ENCODE measurements at places on chromosomes 11 and 22. TPM values are rescaled to one million over a fixed set of nuclear protein-coding genes. Genes with fewer than 3 reads are reported as not detected.

The OSBPL5 gene
- 42.9 TPM for total RNA-seq

The APOL4 gene
- total RNA-seq = not detected

The SPTBN2 gene
- total RNA-seq = 0.07 TPM

GRCh38 chr11:2301631-2302305 is at the start of the genes C11orf21 and TSPAN32:
C11orf21 (minus strand) TSS chr11:2301918; CDS start chr11:2301808, 110 bp downstream.
TSPAN32 (plus strand) TSS chr11:2302013; CDS start chr11:2302150, 137 bp downstream.
- H3K27me3 ChIP-seq = peaks cover 8% of the 10 kb centered on the region
- H3K4me1 ChIP-seq = peaks cover 14% of the 10 kb centered on the region
- H3K36me3 ChIP-seq = no peaks in the 10 kb centered on the region
- H3K4me3 ChIP-seq = no peak within 1 kb of the TSS
- no peak within 1 kb of the TSS for H3K27ac ChIP-seq

GRCh38 chr11:35031867-35032266 is 107.1 kb upstream of the CD44 start:
- peaks cover 14% of the 10 kb centered on the region for H3K36me3 ChIP-seq
- DNase-seq = peak; percentile 94
- peaks cover 83% of the 10 kb centered on the region for H3K4me1 ChIP-seq
- H3K4me3 ChIP-seq = peak overlapping the region; percentile 60

- no peak overlapping the region for H3K4me3 ChIP-seq
- H3K27ac ChIP-seq = no peak overlapping the region
- H3K36me3 ChIP-seq = no peaks in the 10 kb centered on the region
- peaks cover 32% of the 10 kb centered on the region for H3K27me3 ChIP-seq
- H3K4me1 ChIP-seq = peaks cover 15% of the 10 kb centered on the region
- no peak for DNase-seq
Measured at GRCh38 chr11:66373265-66373664, 1.7 kb upstream of the SLC29A2 start.

- H3K27me3 ChIP-seq = no peaks in the 10 kb centered on the region
- no peak overlapping the region for H3K4me3 ChIP-seq
- no peaks in the 10 kb centered on the region for H3K4me1 ChIP-seq
- H3K36me3 ChIP-seq = no peaks in the 10 kb centered on the region
- no peak for DNase-seq
Measured at GRCh38 chr22:29260031-29260560, 7.7 kb downstream of the RHBDD3 start.

DNA sequence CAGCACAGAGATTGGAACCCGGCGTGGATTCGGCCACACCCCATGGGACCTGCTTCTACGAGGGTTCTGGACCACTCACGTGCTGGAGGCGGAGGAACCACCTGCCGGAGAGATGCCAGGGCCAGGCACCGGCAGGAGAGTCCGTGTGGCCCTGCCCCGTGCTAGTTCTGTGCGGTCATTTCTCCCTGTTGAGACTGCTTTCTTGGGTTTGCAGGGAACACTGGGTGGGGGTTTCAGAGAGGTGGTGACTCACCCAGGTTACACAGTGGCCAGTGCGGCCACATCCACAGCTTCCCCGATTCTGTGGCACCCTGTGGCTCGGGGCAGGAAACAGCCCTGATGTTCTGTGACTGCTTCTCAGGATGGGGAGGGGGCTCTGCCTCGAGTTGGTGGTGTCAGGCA is 3.6 kb upstream of the PHLDA2 start:
- H3K36me3 ChIP-seq = peaks cover 16% of the 10 kb centered on the region
- DNase-seq = peak; percentile 32
- H3K27me3 ChIP-seq = peaks cover 7% of the 10 kb centered on the region
- H3K4me1 ChIP-seq = peaks cover 29% of the 10 kb centered on the region
- H3K27ac ChIP-seq = peak overlapping the region; percentile 82

DNA sequence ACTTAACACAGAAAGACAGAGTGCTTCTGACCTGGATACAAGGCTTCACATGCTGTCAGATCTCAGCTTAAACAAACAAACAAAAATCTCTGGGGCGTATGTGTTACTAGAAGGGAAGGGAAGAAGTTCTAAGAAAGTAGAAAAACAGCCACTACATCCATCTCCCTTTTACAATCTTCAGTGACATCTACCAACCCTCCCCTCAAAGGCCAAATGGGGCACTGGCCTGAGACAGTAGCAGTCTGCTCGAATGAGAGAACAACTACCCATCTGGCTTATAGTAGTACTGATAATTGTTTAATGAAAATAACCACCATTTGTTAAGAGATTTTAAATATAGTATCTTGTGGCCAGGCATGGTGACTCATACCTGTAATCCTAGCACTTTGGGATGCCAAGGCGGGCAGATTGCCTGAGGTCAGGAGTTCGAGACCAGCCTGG is 29.4 kb downstream of the CCDC83 start:
- DNase-seq = no peak
- no peak overlapping the region for H3K4me3 ChIP-seq
- H3K36me3 ChIP-seq = no peaks in the 10 kb centered on the region

DNA sequence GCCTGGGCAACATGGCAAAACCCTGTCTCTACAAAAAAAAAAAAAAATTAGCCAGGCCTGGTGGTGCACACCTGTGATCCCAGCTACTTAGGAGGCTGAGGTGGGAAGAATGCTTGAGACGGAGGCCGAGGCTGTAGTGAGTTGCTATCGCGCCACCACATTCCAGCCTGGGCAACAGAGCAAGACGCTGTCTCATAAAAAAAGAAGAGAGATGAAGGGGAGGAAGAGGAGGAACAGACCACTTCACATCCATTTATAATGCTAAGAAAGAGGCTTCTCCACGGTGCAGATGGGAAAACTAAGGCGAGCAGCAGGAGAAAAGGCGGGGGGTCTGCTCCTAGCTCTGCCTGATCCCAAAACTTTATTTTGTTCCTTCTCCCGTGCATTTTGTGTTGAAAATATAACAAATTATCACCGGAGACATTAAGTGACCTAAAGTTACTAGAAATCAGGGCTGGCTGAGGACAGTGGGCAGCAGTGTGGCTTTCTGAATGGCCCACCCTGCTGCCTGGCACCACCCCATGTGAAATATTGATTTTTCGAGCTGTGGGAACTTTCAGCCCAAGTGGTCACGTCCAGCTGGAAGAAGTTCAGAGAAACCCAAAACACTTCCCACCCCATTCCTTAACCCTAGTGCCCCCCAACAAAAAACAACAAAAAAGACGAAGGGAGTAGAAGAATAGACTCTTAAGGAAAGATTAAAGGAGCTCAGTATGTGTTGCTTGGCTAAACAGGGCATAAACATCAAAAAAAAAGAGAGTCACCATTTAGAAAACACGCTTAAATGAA is 9.5 kb downstream of the MYH9 start:
- H3K27me3 ChIP-seq = peaks cover 13% of the 10 kb centered on the region
- DNase-seq = no peak
- peaks cover 79% of the 10 kb centered on the region for H3K4me1 ChIP-seq
- H3K27ac ChIP-seq = peak overlapping the region; percentile 78
- H3K4me3 ChIP-seq = peak overlapping the region; percentile 32

- H3K36me3 ChIP-seq = no peaks in the 10 kb centered on the region
- no peak for DNase-seq
- peaks cover 32% of the 10 kb centered on the region for H3K4me1 ChIP-seq
- peaks cover 5% of the 10 kb centered on the region for H3K27me3 ChIP-seq
- H3K4me3 ChIP-seq = no peak overlapping the region
- no peak overlapping the region for H3K27ac ChIP-seq
Measured at GRCh38 chr11:75650167-75650723, 18.6 kb downstream of the MAP6 start.

GRCh38 chr22:40212121-40212520 is 34.4 kb downstream of the TNRC6B start:
- peaks cover 30% of the 10 kb centered on the region for H3K4me1 ChIP-seq
- no peak overlapping the region for H3K27ac ChIP-seq
- DNase-seq = no peak
- no peaks in the 10 kb centered on the region for H3K36me3 ChIP-seq
